Suppressor macrophage (primary cell): ENCODE measurements at places on chromosomes 1 and 21.

DNA sequence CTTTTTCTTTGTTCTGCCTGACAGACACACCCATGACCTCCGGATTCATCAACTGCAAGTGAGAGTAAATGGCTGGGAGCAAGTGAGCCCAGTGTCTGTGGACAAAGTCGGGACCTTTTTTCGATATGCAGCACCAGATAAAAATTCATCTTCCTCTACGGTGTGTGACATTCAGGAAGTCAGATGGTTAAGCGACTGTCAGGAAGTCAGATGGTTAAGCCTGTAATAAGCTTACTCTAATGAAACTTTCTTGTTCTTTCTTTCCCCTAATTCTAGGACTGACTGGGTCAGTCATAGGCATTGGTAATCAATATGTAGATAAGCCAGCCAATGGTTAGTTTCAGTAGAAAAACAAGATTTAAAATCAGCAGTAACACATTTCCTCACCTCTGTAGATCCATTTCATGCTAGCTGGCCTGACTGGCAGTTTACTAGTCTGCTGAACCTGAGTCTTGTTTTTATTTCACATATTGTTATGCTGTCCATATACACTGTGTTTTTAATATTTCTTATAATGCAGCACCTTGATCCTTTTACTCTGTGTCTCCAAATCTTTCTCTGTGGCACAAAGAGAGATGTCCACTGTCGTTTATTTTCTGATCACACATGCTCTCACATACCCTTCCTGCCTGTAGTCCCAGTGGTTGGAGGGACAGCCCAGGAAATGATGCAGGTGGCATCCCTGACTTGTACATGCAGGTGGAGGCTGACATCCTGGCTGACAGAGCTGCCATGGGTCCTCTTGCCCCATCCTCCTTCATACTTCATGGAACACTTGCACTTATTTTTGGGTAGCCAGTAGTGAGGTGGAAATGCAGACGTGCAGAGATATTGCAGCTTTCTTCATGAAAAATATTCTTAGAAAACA lies 115.8 kb downstream of the VPS13D start:
- peak; percentile 51 for DNase-seq

- no peak for DNase-seq
Measured at GRCh38 chr1:224089583-224089982, 24.3 kb upstream of the FBXO28 start.

DNA sequence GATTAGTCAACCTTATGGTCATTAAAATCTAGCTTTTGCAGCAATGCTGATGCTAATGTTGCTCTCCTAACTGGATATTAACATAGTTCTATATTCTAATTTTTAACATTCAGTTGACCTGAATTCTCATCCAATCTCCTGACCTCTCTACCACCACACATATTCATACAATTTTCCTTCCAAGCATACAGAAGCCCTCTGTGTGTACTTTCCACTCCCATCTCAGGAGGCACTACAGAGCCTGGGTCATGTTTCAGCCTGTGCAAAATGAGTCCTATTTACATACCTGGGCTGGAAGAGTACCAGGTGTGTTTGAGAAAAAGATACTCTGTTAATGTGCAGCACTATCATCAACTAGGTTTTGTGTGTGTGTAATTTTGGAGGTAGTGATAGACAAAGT lies 486.3 kb downstream of the NEGR1 start:
- no peak for DNase-seq

DNA sequence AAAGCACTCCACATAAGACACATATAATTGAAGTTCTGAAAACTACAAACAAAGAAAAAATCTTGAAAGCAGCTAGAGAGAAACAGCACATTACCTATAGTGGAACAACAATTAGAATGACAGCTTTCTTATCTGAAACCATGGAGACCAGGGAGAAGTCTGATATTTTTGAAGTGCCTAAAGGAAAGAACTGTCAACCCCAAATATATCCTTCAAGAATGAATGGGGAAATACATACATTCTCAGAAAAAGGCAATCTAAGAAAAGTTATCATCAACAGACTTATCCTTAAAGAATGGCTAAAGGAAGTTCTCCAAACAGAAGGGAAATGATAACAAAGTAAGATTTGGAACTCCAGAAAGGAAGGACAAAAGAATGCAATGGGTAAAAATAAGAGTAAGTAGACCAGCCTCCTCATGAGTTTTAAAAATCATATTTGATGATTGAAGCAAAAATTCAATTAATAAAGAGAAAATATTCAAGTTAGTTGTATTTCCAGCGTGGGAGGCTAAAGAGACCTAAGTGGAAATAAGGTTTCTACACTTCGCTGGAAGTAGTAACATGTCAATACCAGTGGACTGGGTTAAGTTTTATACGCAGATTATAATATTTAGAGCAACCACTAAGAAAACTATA lies 170.8 kb upstream of the SAMSN1 start:
- DNase-seq = no peak

GRCh38 chr1:208117409-208117808 lies 126.8 kb downstream of the PLXNA2 start:
- DNase-seq = no peak

DNA sequence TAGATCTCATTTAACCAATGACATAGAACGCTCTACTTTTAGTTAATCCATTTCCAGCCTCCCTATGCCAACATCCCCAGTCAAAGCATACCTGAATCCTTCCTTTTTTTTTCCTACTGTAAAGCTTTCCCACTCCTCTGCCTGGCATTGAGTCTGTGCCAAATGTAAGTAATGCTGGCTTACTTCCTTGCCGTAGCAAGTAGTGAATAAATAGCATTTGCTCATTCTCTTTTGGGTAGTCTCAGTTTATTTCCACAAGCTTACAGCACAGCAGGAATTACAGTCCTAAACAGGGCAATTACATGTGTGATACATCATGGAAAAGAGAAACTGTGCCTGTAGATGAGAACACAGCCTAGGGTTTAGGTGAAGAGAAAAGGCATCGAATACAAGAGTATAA lies 352.6 kb upstream of the NEGR1 start:
- DNase-seq = no peak

- DNase-seq = peak; percentile 55
Measured at GRCh38 chr1:163071405-163072255, 2.5 kb downstream of the RGS4 start.

GRCh38 chr1:78640462-78640861 lies 9.2 kb upstream of the IFI44 start:
- DNase-seq = peak; percentile 38

- peak; percentile 79 for DNase-seq
Measured at GRCh38 chr1:23369335-23370013, at the start of gene ZNF436. Gene ZNF436 (minus strand): TSS chr1:23369836. CDS start chr1:23368005, 1,831 bp downstream.

DNA sequence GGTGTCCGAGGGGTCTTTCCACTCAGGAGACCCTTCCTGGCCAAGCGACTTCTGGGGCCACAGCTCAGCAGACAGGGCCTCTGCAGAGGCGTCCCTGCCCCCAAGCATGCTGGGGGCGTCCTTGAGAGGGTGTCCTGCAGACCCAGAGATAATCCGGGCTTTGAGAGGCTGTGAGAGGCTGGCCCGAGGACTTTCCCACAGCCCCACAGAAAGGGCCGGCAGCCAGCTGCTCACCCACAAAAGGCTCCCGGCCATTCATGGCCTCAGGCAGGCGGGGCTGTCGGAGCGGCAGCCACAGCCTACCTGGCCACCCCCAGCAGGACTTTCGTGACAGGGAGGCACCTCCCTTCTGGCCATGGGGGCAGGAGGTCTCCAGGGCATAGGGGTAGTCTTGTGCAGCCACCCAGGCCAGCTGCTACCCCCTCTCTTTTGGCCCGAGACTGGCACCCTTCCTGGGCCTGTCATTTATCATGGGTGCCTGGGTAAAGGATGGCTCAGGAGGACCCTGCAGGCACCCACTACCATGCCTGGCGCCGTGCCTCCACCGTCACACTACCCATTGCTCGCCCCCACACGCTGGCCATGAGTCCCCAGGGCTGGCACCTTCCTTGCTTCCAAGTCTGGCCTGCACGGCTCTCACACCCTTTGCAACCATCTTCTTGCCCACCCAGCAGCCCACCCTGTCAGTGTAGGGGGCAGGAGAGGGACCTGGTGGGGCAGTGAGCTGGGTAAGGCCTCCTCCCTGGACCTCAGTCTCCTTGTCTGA lies 11.1 kb upstream of the TNFRSF14 start:
- DNase-seq = no peak

- peak; percentile 78 for DNase-seq
Measured at GRCh38 chr1:36239941-36240637, 15.8 kb downstream of the THRAP3 start.

GRCh38 chr1:23899070-23899469 lies 14.1 kb downstream of the CNR2 start:
- DNase-seq = peak; percentile 49

GRCh38 chr1:3051270-3052268 lies 17.4 kb upstream of the PRDM16 start:
- DNase-seq = no peak

DNA sequence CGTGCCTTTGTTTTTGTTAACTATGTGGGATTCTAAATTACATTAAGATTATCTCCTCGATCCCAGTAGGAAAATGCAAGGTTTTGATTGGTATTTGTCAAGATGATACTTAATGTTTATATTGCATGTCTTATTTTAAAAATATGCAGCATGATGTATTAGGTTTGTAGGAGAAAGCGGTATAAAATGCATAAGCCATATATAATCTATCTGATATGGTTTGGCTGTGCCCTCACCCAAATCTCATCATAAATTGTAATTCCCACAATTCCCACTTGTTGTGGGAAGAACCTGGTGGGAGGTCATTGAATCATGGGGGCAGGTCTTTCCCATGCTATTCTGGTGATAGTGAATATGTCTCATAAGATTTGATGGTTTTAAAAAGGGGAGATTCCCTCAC lies 198.1 kb upstream of the NCAM2 start:
- DNase-seq = no peak

DNA sequence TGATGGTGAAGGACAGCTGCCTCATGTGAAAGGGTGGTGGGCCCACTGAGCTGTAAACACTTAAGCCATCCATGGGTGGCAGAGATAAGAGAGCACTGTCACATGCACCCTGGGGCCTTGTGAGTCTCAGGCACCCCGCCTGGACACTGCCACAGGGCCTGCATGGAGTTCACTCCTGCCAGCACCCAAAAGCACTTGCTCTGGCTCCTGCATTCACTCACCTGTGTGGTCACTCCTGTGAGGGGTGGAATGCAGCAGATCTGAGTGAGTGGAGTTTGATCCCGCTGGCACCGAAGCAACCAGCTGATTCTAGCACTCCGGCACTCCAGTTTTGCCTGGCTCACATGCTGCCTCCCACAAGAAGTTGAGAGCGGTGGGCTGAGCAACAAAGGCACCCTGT lies 1142.1 kb upstream of the PRMT6 start:
- no peak for DNase-seq

DNA sequence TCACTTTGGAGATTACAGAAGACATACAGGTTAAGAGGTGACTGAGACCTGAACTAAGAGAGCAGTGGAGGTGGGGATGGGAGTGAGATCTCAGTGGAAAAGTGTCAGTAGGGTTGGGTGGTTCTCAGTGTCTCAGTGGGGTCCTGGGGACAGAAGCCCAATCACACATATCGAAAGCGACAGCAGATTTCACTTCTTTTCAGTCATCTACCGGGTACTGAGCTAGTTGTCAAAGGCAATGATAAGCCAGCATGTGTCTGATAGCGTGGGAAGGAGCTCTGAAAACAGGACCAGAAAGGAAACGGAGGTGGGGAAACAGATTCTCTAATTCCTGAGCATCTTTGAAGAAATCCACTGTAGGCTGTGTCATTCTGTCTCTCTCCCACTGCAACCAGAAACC lies 59.5 kb downstream of the RHOU start:
- DNase-seq = no peak

DNA sequence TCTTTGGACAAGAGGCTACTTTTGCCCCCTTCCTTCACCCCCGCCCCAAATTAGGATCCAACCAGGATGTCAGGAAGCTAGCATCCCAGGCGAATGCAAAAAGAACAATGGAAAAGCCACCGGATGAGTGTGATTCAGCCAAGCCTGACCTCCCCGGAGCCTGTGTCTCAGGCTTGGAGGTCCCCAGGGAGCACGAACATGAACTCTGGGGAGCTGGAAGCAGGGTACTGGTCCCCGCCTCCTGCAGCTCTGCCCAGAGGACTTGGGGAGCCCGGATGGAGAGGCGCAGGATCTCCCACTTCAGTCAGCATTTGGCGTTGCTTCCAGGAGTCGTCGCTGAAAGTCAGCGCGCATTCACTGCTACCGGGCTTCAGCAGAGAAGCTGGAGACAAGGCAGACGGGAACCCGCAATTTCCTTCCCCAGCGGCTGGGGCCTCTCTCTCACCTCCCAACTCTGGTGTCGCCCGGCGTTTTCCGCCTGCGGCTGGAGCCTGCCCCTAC lies 1.8 kb upstream of the TBX15 start:
- DNase-seq = no peak

DNA sequence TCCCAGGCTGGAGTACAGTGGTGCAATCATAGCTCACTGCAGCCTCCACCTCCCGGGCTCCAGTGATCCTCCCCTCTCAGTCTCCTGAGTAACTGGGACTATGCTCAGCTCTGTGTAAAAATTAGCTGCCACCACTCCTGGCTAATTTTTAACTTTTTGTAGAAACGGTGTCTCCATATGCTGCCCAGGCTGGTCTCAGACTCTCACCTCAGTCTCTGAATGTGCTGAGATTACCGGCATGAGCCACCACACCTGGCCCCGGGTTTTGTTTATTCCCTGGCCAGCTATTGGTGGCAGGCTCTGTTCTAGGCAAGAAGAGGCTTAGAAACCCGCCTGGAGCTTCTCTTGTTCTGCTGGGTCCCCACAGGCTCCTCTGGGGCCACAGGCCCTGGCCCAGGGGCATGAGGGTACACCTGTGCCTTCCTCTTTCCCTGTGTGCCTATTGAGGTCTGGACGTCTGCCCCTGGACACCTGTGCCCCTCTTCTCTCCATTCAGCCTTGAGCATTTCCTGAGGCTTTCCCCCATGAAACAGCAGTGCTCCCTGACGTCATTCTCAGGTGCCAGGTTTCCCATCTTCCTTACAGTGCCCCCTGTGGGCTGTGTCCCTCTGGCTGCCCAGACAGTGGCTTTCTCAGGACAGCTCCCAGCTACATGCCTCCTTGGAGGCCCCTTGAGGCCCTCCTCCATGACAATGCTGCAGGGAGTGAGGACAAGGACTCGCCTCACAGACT lies 57.5 kb downstream of the PCP4 start:
- no peak for DNase-seq

DNA sequence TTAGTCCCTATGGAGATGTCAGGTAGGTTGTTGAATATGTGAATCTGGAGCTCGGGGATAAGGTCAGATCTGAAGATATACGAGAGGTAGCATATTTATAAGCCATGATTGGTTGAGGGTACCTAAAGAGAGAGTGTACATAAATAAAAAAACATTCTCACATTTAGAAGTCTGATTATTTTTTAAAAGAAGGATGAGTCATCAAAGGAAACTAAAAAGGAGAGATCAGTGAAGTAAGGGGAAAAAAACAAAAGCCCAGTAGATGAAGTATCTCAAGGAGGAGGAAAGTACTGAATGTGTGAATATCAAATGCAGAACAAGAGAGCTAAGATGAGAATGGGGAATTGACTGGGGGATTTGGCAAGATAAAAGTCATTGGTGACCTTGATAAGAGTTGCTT lies 15.7 kb upstream of the ANGPTL1 start:
- no peak for DNase-seq

- DNase-seq = no peak
Measured at GRCh38 chr1:230283678-230284077, 142.5 kb downstream of the PGBD5 start.

- no peak for DNase-seq
Measured at GRCh38 chr1:244860914-244861610, 3.3 kb downstream of the HNRNPU start.
